ENCODE measurements at places on chromosomes 2 and 18.

GRCh38 chr2:24763843-24764242 lies 29.3 kb downstream of the PTRHD1 start:
- DNase-seq = no peak

GRCh38 chr2:162084536-162084935 lies 10.5 kb upstream of the DPP4 start:
- no peak for DNase-seq

GRCh38 chr2:30942419-30942818 lies 135.2 kb upstream of the CAPN13 start:
- no peak for DNase-seq

- DNase-seq = no peak
These were observed 106.5 kb upstream of the ATP8B1 start for GRCh38 chr18:57909620-57910019.

- DNase-seq = no peak
These were observed 1.1 kb downstream of the MAPK4 start for GRCh38 chr18:50560681-50561629.
